GM12878 (cell line): ENCODE measurements at places on chromosomes 2 and 18. TPM values are rescaled to one million over a fixed set of nuclear protein-coding genes. Genes with fewer than 3 reads are reported as not detected.

DNA sequence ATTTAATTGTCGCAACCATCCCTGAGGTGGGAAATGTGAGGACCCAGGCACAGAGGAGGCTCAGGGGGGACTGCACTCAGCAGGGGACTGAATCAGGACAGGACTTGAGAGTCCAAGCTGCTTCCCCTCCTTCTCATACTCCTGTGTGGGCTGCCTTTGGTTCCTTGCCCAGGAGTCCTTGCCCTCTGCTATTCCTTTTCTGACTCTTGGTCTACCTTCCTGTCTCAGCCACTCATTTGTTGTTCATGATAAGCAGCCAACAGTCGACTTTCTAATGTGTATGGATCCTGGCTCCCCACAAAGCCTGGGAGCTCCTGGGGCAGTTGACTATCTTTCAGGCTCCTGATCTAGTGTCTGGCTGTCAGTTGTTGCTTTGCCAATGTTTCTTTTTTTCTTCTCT, 28.3 kb downstream of the GATA6 start:
- DNase-seq = no peak

GRCh38 chr18:58284699-58285448, 240.8 kb downstream of the NEDD4L start:
- DNase-seq = no peak

GRCh38 chr18:48544661-48545415, 6.0 kb downstream of the CTIF start:
- DNase-seq = no peak

GRCh38 chr2:233443511-233444183, 89.4 kb downstream of the DGKD start:
- peak; percentile 31 for DNase-seq

DNA sequence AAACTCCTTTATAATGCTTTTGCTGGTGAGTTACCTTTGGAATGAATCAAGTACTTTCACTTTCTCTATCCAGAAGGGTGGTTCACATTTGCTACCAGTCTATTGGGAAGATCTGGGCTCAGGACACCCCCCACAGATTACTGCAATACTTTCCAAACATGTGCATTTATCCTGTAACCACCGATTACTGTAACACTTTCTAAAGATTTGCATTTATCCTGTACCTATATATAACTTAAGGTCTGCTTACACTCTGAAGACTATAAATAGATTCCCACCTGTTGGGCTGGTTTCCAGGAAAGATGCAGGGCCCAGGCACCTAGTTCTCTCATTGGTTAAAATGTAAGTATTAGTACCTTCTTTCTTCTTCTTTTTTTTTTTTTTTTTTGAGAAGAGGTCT, 113.0 kb upstream of the NEDD4L start:
- no peak for DNase-seq

- no peak for DNase-seq
Measured at GRCh38 chr2:59956981-59957380, 596.5 kb downstream of the BCL11A start.

DNA sequence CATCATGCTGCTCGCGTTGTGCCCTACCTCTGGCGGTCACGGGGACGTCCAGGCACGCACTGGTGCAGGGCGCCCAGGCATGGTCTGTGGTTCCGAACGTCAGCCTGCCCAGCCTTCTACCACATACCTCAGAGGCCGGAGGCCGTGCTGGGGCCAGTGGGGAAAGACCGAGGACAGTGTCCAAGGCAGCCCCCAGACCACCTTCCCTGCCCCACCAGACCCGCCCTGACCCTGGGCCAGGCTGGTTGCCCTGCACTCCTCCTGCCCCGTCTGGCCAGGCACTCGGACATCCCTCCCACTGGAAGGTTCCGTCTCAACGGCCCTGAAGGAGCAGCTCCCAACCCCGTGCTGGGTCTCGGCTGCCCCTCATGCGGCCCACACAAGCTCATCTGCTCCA, 32.8 kb downstream of the SLC66A2 start:
- no peak for DNase-seq

DNA sequence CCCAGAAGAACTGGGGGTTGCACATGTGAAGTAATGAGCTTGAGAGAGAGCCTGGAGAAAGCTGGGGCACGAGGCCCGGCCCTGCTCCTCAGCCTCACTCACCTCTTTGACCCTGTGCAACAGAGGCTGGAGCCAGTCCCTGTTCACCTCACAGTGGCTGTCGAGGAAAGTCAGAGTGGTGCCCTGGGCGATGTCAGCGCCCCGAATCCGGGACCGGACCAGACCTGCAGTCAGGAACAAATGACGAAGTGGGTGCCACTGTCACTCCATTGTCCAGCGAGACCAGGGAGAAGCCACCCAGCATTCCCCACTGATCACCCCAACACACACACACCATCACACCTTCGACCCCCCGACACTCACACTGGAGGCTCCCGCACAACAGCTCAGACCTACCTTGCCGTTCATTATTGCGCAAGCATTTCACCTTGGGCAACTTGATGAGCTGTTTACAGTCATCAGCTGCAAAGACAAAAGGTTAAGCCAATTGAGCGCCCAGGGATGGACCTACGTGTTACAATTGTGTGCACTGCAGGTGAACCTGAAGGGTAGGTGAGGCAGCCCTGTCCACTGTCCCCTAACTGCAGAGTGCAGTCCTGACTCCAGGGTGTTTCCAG, 148.4 kb upstream of the CAPN13 start:
- no peak for DNase-seq

DNA sequence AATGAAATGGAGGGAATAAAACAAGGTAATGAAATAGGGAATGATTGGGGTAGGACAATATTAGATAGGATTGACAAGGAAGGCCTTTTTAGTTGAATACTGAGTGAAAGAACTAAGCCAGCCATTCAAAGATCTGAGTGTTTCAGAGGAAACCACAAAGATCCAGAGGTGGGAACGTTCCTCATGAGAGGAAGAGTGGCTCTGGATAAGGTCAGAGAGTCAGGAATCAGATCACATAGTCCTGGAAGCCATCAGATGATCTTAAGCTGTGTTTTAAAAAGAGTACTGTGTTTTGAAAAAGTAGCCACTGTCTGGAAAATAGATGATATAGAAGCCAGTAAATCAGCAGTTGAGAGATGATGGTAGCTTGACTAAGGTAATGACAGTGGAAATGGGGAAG, 11.8 kb downstream of the TTLL4 start:
- DNase-seq = no peak

GRCh38 chr18:75249672-75250470, 39.3 kb downstream of the TSHZ1 start:
- DNase-seq = no peak

DNA sequence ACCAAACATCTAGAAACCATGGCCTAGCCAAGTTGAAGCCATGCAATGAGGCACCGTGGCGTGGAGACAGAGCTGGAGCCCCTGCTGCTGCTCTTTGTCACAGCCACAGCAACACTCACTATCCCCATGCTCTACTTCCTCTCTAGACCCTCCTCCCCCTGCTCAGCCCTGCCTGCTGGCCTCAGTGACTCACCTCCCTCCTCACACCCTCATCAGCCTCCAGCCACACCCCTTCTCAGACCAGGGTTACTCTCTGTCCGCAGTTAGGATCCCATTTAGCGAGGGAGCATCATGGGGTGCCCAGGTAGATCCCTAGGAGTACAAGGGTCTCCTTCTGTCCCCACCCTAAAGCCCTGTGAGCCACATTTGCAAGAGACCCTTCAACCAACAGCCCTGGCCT, 25.4 kb upstream of the SOX11 start:
- DNase-seq = no peak

DNA sequence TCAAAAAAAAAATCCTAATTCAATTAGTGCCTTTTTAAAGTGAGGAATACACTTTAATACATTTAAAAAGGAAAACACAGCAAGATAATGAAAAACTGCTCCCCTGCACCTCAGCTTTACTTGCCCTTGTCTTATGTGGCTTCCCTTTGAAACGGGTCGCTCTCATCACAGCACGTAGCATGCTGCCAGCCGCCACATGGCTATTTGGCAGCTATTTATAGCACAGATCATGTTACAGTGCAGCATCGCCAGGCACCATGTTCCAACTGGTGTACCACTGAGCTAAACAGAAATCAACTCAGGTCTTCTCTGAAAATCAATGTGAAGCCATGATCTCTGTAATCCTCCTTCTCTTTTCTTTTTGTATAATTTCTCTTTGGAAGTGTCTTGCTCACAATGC, 65.1 kb downstream of the TMEM182 start:
- no peak for DNase-seq

The KCNF1 gene
- not detected in 2 replicates for total RNA-seq

The PSD4 gene
- total RNA-seq = 114 and 117 TPM in 2 replicates

The HSPE1 gene
- total RNA-seq = 174 and 180 TPM in 2 replicates

The OTOS gene
- total RNA-seq = not detected in 2 replicates

The DSG1 gene
- total RNA-seq = 2.8 and 3.9 TPM in 2 replicates

The CAPN13 gene
- not detected in 2 replicates for total RNA-seq

The HNMT gene
- 0.43 TPM in 1 of 2 replicates, not detected in the other for total RNA-seq
